ENCODE measurements at places on chromosomes 2 and 18.

- DNase-seq = no peak
Observed at GRCh38 chr2:236546561-236547002, 23.0 kb upstream of the ACKR3 start.

DNA sequence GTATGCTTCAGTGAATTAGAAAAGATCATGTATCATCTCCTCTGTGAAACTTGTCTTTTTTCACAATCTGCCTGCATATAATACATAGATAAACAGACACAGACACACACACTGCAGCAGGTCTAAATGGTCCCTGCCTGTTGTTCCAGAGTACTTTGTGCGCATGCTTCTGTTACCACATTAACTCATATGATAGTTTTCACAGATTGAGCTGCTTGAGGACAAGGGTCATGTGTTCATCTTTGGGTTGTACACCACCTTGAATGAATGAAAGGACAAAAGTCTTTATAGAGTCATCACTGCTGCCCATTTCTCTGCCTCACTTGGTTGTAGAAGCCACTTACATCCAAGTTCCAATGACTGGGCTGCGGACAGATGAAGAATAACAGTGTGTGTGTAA is 72.7 kb upstream of the GLS start:
- DNase-seq = no peak

DNA sequence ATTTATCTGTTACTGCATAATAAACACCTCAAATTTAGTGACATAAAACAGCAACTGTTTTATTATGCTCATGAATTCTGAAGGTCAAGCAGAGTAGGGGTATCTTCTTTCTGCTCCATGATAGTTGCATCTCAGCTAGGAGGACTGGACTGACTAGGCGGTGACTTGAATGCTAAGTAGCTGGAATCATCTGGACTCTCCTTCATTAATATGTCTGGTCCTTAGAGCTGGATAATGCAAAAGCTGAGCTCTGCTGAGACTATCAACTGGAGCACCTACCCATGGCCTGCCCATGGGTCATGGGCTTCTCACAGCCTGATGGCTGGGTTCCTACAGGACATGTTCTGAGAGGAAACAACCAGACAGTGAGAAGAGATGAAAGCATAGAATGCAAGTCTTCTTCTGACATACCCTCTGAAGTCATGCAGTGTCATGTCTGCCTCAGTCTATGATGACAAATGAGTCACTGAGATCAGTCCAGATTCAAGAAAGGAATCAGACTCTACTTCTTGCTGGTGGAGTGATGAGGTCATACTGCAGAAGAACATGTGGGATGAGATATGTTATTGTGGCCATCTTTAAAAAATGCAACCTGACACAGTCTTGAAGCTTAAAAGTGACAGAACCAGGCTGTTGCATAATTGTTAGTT is 174.2 kb upstream of the OSR1 start:
- DNase-seq = no peak

GRCh38 chr18:10751653-10752052 is 225.8 kb downstream of the NAPG start:
- DNase-seq = no peak

GRCh38 chr18:12828116-12829051 is 55.7 kb downstream of the PTPN2 start:
- no peak for DNase-seq

DNA sequence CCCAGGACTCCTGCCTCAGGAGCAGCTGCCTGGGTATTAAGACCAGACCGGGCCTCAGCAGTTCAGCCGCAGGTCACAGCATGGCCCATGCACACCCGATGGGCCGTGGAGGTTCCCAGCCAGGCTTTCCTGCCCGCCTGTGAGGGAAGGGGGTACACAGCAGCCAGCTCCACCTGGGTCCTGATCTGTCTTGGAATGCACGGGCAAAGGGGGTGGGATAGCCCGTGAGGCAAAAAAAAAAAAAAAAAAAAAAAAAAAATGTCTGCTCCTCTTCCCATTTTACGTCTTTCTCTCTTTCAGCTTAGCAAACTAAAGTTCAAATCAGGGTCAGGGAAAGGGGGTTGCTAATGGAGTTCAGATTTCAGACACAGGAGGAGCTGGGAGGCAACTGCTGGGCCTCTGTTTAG is 385.2 kb downstream of the TNS1 start:
- DNase-seq = no peak

- no peak for DNase-seq
Observed at GRCh38 chr2:216426166-216426777, 14.0 kb downstream of the SMARCAL1 start.

- DNase-seq = no peak
Observed at GRCh38 chr18:47150824-47151366, 595 bp upstream of the HDHD2 start.

GRCh38 chr18:9824474-9824832 is 61.3 kb upstream of the TXNDC2 start:
- no peak for DNase-seq

DNA sequence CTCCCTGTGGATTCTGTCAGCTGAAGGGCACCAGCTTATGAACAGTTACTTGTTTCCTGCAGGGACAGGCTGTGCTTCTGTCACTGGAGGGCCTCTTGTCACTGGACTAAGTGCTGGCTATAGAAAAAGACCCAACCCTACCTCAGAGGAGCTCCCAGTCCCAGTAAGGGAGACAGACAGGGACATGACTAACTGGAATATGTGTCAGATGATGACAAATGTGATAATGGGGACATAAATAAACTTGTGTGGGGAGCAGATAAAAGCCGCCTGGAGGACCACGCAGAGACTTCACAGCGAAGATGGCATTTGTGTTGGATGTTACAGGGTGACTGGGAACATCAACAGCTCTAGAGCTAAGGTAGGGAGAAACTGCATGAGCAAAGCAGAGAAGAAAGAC is 95.0 kb downstream of the MAPRE2 start:
- no peak for DNase-seq

GRCh38 chr2:71798266-71799012 is 345.1 kb downstream of the DYSF start:
- DNase-seq = no peak

GRCh38 chr2:109060496-109060895 is 68.5 kb upstream of the SH3RF3 start:
- no peak for DNase-seq

GRCh38 chr2:37301408-37301807 is 23.2 kb downstream of the PRKD3 start:
- DNase-seq = no peak

DNA sequence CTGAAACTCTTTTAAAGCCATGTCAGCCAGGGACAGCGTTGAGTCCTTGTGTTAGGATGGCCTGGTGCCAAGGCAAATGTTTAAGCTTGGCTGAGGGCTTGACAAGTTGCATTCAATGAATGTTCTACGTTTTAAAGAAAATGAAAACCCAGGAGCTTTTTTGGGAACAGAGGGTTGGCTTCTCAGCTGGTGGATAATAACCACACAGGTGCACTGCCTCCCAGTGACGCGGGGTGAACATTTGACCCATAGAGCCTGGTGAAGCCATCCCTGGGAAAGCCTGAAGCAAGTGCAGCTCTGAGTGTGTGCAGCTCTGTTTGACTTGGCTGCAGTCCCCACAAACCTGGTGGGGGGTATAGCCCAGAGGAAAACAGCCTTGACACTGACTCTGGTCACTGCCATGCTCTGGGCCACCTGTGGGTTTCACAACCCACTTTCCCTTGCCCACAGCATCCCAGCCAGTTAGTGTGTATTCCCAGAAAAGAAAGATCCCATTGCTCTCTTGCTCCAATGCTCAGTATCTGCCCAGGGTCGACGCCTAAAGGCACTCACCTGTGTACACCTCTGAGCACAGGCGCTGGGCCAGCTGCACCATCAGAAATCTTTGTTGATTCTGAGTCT is 874.9 kb downstream of the RNF144A start:
- DNase-seq = no peak

DNA sequence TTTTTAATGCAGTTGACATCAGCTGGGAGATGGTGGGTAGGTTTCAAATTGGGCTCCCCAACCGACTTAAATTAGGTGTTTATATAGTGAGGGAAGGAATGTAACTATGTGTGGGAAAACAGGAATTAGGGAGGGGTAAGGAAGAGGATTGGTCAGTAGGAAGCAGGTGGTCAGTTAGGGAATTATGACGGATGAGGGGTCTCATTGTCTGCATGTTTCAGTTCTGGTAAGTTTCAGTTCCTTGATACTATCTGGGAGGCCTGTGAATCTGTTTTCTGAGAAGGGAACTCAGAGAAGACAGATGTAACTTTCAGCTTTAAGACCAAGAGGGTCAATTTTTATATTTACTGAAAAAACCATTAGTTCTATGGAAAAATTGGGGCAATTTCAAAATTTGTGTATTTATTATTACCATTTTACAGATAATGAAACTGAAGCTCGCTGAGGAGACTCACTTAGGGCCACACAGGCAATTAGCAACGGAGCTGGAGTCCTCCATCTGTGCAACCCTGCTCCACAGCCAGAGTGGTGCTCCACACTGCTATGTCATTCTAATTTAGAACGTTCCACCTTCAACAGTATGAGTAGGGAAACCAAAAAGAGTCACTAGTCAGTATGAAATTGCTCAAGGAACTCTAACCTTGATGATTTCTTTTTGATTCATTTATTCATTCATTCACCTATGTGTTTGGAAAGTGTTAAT is 36.0 kb upstream of the CCDC195 start:
- DNase-seq = no peak

- DNase-seq = no peak
Observed at GRCh38 chr2:224937887-224938286, 104.4 kb downstream of the DOCK10 start.

GRCh38 chr2:134783912-134784311 is 54.5 kb upstream of the ACMSD start:
- DNase-seq = no peak

DNA sequence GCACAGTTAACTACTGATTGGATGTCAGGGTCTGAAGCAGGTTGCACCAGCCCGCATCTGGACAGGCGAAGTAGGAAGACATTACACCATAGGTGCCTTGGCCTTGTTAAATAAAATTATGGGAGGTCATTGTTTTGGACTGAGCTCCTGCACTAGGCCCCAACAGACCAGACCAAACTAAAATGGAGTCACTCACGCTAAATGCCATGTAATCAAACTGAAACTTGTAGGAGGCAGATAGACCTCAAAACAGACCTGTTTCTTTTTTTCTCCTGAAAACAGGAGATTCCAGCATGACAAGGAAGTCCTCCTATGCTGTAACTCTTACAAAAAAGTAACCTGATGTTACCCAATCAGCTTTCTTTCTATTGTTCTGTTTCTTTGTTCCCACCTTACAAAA is 15.5 kb upstream of the NFU1 start:
- DNase-seq = no peak

DNA sequence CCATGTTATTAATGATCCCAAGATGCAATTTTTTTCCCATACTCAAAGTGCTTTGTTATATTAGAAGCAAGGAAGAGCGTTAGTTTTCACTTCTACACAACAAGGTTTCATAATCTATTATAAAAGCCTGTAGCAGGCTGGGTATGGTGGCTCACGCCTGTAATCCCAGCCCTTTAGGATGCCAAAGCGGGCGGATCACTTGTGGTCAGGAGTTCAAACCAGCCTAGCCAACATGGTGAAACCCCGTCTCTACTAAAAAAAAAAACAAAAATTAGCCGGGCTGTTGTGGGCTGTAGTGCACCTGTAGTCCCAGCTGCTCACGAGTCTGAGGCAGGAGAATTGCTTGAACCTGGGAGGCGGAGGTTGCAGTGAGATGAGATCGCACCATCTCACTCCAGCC is 19.0 kb upstream of the SERPINB2 start:
- DNase-seq = no peak

GRCh38 chr2:64228918-64229317 is 84.7 kb upstream of the PELI1 start:
- DNase-seq = no peak

GRCh38 chr2:72527424-72527823 is 298.4 kb downstream of the EXOC6B start:
- DNase-seq = no peak

GRCh38 chr2:98347298-98348065 is 1.2 kb downstream of the CNGA3 start:
- DNase-seq = no peak

DNA sequence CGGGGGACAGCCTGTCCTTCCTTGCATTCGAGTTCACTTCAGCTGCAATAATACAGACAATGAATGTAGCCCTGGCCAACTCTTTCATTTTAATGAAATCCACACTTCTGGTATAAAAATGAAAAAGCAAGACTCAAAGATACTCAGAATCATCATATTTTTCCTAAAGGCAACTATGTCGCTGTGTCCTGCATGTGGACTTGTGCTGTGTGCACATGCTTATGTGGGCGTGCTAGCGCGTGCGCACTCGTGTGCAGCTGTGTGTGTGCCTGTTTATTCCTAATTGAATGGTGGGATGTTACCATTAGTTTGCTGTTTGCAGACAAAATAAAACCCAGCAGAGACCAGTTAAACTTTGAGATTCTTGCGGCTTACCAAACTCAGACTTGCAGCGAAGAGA is 49.6 kb downstream of the SMIM21 start:
- DNase-seq = no peak

DNA sequence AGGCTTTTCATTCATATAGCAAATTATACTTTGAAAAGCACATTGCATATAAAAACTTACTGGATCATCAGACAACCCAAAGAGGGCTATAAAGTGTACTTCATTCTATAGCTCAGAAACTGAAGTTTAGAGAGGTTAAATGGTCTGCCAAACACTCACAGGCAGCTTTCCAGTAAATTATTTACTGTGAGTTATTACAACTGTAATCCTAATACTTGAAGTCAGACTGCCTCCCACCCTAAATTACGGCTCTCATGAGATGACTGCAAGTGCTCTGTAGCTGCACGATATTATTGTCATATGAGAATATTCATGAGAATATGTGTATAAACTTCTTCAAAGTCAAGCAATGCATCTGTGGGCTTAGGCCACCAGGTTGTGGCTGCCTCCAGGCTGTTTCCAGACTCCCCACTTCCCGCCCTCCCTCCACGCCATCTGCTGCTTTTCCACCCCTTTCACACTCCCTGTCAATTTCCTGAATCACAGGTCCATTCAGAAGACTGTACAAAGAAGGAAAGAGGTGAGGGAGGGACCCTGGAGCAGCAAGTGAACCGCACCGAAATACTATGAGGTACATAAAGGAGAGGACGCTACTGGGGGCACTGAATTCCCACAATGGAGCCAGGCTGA is 111.1 kb upstream of the SPOPL start:
- DNase-seq = no peak
